ENCODE measurements at places on chromosomes 5 and 9.

- no peak for DNase-seq
Observed at GRCh38 chr5:10662661-10663488, 98.2 kb downstream of the DAP start.

GRCh38 chr5:68239487-68239886, 23.9 kb downstream of the PIK3R1 start:
- peak; percentile 85 for DNase-seq

GRCh38 chr5:110064603-110065268, 375.0 kb downstream of the MAN2A1 start:
- DNase-seq = no peak

GRCh38 chr5:50623666-50624065, 42.8 kb upstream of the PARP8 start:
- no peak for DNase-seq

DNA sequence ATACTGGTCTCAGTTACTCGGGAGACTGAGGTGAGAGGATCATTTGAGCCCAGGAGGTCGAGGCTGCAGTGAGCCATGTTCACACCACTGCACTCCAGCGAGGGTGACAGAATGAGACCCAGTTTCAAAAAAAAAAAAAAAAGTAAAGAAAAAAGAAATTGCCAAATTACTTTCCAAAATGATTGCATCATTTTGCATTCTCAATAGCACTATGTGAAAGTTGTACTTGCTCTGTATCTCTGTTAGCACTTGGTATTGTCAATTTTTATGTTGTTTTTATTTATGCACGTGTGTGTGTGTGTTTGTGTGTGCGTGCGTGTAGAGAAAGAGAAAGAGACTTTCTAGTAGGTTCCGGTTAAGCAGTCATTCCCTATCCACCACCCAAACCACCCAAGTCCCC, 328.4 kb downstream of the RAB3C start:
- DNase-seq = no peak

DNA sequence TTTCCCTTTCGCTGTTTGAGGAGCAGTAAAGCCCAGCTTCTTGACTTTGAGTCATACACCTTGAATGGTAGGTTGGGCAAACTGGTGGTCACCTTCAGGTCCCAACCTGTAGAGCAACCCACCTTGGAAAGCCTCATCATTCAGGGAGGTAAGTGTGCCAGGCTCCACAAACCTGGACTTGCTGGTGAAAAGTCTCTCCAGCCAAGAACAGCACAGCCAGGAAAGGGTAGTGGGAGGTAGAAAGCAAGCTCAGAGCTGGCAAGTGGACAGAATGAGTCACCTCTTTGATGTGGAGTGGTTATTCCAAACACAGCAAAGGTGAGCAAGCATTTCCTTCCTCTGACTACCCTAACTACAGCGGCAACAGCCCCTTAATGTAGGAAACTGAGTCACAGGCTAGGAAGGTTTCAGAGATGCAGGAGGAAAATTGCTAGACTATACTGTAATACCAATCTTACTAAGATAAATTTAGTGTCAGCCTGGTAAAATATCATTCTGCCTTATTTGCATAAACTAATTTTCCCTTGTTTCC, 117.5 kb upstream of the MTAP start:
- DNase-seq = peak; percentile 67

- no peak for DNase-seq
Observed at GRCh38 chr5:135245521-135246499, 153.2 kb downstream of the MACROH2A1 start.

DNA sequence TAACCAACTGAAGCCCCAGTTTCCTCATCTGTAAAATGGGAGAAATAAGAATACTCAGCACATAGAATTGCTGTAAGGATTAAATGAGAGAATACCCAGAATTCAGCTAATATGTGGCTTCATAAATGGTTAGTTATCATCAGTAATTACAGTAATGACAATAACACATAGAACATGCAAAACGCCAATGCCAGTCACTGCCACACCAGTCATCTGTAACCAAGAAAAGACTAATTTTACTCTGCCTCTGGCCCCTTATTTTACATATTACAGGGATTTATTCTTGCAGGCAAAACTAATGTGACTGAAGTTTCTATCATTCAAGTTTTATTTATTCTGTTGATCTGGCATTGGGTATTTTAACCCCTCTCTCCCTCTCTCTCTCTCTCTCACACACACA, 46.5 kb downstream of the EBF1 start:
- DNase-seq = no peak

- DNase-seq = no peak
Observed at GRCh38 chr5:1298723-1299510, 4.0 kb upstream of the TERT start.

All from activated naive CD8-positive, alpha-beta T cell treated with anti-CD3 and anti-CD28 coated beads for 36 hours (primary cell).